Activated naive CD8-positive, alpha-beta T cell treated with anti-CD3 and anti-CD28 coated beads, Interleukin-2, amount 10 ng/mL, durations not matched to agents 7 days and 5 days (primary cell): ENCODE measurements at places on chromosomes 1 and 21. TPM values are rescaled to one million over a fixed set of nuclear protein-coding genes. Genes with fewer than 3 reads are reported as not detected.
A peak's percentile ranks its signal among the peaks of the same experiment; 100 is the strongest.

The SPRR5 gene
- total RNA-seq: not detected

GRCh38 chr1:230277201-230278025, 148.7 kb downstream of the PGBD5 start:
- H3K36me3 ChIP-seq: peaks cover 5% of the 10 kb centered on the region
- H3K4me3 ChIP-seq: peak overlapping the region; percentile 35
- H3K27me3 ChIP-seq: no peaks in the 10 kb centered on the region
- DNase-seq: peak; percentile 29

DNA sequence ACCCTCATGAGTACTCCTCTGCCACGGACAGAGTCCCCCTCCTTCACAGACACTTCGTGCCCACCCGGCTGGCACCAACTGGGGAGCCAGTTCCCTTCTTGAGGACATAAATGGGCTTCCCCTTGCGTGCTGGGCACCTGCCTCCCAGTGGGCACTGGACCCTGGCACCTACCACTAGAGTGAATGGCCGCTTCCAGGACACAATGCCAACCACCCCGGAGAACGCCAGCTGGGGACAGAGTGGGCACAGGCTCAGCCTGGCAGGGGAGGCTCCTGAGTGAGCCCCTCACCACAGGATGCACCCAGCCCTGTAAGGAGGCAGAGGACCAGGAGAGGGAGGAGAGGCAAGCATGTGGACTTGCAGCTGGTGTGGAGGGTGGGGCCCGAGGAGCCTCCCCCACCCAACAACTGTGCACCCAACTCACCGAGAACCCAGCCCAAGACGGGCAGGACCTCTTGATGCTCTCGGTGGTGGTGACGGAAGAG, 1.0 kb downstream of the ENTREP3 start:
- peaks cover 15% of the 10 kb centered on the region for H3K4me1 ChIP-seq
- H3K27me3 ChIP-seq: no peaks in the 10 kb centered on the region
- DNase-seq: no peak
- peak overlapping the region; percentile 73 for H3K27ac ChIP-seq
- H3K4me3 ChIP-seq: peak overlapping the region; percentile 80

DNA sequence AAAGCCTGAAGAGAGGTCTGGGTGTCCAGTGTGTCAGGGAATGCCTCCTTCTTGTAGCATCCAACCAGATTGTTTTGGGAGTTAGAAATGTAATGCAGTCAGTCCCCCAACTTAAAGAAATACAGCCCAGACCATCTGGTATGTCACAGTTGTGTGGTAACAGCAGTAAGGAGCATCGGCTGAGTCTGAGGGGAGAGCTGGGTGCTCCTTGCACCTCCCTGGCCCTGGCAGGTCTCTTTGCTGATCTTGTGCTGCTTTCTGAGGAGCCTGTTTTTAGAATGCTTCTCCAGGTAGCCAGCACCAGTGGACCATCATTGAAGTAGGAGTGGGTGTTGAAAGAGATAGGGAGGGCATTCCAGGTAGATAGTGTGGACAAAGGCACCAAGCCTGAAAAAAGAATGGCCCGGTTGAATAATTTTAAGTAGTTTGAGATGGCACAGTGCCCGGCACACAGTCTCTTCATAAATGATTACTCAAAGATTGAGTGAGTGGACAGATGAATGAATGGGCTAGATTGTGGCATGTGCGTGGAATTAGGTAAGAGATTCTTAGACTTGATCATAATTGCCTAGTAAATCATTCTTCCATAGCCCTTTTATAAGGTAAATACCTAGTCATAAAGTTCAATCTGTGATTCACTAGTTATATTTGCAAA, 46.5 kb downstream of the LAMC1 start:
- no peak overlapping the region for H3K27ac ChIP-seq
- no peaks in the 10 kb centered on the region for H3K36me3 ChIP-seq
- no peak for DNase-seq
- peaks cover 5% of the 10 kb centered on the region for H3K4me1 ChIP-seq
- no peak overlapping the region for H3K4me3 ChIP-seq

DNA sequence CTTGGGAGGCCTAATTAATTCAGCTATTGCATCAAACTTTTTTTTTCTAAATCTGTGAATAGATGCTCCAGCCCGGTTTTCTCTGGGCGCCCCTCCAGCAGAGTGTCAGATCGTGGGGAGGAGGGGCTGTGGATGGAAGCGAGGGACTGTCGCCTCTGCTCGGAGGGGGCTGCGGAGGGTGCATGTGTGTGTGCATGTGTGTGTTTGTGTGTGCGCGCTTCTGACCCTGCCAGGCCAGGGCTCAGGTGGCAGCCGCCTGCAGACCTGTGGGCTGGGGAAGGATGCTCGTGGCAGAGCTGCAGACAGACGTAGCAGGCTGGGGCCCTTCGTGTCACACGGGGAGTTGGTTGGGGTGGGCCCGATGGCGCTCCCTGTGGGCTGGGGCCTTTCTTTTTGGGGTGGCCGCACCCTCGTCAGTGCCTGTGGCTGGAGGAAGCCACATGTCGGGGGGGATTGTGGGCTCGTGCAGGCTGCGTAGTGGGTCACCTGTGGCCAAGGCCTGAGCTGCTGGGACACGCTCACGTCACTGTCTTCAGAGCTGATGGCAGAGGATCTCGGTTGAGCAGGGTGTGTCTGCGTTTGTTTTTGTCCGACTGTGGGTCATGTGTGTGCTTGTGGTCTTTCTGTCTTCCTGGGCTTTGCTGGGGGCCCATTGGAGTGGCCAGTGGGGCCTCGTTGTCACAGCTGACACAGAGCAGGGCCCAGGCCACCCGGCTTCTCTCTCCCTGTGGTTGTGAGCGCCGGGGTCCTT, 2.8 kb downstream of the SKI start:
- H3K36me3 ChIP-seq: peaks cover 7% of the 10 kb centered on the region
- peak overlapping the region; percentile 94 for H3K4me3 ChIP-seq
- H3K4me1 ChIP-seq: peaks cover 43% of the 10 kb centered on the region

DNA sequence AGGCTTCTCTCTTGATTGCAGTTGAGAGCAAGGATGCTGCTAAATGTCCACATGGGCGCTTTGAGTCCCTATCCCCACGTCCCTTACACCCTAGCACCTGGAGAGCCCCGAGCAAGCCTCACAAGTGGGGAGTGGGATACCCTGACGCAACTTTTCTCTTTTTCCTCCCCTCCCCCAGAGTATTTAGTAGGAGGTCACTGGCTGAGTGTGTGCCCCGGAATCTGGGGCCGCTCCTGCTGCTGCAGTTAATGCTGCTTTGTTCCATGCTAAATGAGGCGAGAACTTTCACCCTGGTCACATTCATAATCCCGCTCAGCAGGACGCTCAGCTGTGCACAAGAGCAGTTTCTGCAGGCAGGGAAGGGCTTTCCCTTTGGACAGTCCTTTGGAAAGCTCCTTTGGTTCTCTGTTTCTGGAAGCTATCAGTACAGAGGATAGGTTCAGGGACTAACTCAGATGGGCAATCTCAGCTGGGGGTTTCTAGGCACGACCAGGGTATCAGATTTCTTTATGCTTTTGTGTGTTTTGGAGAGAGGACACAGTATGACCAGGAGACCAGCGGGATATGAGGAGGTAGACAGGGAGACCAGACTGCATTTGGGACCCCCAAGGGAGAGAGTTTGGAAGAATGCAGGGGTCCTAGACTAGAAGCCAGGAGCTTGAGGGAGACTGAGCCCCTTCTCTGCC, 75.9 kb downstream of the NOS1AP start:
- H3K4me1 ChIP-seq: no peaks in the 10 kb centered on the region
- no peaks in the 10 kb centered on the region for H3K36me3 ChIP-seq
- no peak overlapping the region for H3K27ac ChIP-seq
- H3K4me3 ChIP-seq: no peak overlapping the region
- DNase-seq: no peak
- H3K27me3 ChIP-seq: peaks cover 8% of the 10 kb centered on the region

DNA sequence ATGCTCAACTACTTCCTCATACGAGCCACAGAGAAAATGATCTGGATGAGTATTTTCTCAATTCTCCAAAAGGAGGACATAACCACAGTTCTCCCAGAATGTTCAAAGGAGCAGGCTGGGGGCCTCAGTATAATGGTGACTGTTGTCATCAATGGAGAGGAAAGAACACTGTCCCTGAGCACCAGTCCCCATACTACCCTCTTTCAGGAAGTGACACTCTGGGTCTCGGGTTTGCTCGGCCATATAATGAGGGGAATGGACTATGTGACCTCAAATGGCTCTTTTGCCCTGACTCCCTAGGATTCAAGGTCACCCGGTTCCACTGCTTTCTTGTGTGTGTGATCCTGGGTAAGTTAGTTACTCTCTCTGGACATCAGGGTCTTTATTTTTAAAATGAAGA, 22.8 kb downstream of the SLC9A1 start:
- no peak overlapping the region for H3K27ac ChIP-seq
- no peaks in the 10 kb centered on the region for H3K27me3 ChIP-seq
- DNase-seq: no peak
- peaks cover 7% of the 10 kb centered on the region for H3K36me3 ChIP-seq
- no peak overlapping the region for H3K4me3 ChIP-seq

DNA sequence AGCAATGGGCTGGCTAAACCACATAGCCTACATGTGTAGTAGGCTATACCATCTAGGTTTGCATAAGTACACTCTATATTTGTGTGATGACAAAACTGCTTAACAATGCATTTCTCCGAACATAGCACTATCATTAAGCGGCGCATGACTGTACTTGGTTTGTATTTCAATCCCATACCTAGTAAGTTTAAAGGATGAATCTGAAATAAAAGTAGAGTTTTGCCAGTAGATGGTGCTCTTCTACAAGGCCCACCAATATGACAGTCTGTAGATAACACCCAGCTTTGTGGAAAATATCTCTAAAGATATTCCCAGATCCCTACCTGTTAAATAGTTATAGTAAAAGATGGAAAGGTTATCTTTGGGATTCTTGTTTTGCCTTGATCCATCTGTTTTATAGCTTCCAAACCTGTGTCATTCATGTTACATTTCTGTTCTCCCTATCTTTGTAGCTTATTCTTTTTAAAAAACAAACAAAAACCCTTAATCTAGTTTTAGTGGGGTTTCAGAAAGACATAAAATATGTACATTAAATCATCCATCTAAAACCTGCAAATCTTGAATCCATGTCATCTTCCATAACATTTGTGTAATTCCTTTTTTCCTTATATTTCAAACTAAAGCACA, 33.9 kb upstream of the ASPM start:
- no peak overlapping the region for H3K27ac ChIP-seq
- H3K4me3 ChIP-seq: no peak overlapping the region
- H3K27me3 ChIP-seq: no peaks in the 10 kb centered on the region

GRCh38 chr1:230366504-230366915, 59.6 kb downstream of the PGBD5 start:
- H3K27ac ChIP-seq: no peak overlapping the region
- no peak overlapping the region for H3K4me3 ChIP-seq
- no peaks in the 10 kb centered on the region for H3K4me1 ChIP-seq
- H3K27me3 ChIP-seq: peaks cover 8% of the 10 kb centered on the region

GRCh38 chr1:156419854-156420204, 50.8 kb downstream of the RHBG start:
- H3K36me3 ChIP-seq: no peaks in the 10 kb centered on the region
- H3K4me3 ChIP-seq: peak overlapping the region; percentile 85
- H3K4me1 ChIP-seq: peaks cover 8% of the 10 kb centered on the region
- peaks cover 91% of the 10 kb centered on the region for H3K27me3 ChIP-seq
- H3K27ac ChIP-seq: no peak overlapping the region
